ENCODE measurements at places on chromosomes 7 and 10. TPM values are rescaled to one million over a fixed set of nuclear protein-coding genes. Genes with fewer than 3 reads are reported as not detected.
A peak's percentile ranks its signal among the peaks of the same experiment; 100 is the strongest.

- DNase-seq = no peak
- H3K27me3 ChIP-seq = no peaks in the 10 kb centered on the region
- H3K4me3 ChIP-seq = no peak overlapping the region
- peak overlapping the region; percentile 24 for H3K27ac ChIP-seq
- H3K36me3 ChIP-seq = no peaks in the 10 kb centered on the region
Observed at GRCh38 chr7:92137557-92137956, 3.3 kb upstream of the CYP51A1 start.

DNA sequence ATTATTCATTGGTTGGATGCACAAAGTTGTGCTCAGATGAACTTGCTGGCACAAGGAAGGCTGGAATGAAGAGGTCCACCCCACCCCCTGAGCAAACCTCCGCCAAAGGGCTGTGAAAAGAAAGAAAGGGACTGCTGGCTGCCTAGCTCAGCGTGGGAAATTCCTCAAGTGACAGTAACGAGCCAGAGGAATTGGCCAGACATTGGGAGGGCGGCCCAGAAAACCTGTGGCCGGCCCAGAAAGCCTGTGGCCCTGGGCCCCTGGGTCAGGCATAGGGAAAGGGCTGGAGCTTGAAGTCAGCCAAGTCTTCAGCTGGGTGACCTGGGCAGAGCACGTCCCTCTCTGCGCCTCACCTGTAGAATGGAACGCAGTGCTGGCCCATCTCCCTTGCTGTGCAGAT, 30.6 kb upstream of the CTBP2 start:
- H3K4me3 ChIP-seq = no peak overlapping the region
- no peak overlapping the region for H3K27ac ChIP-seq
- H3K36me3 ChIP-seq = no peaks in the 10 kb centered on the region
- peaks cover 42% of the 10 kb centered on the region for H3K27me3 ChIP-seq
- DNase-seq = no peak

GRCh38 chr10:88934900-88935672, 17.5 kb downstream of the ACTA2 start:
- peak overlapping the region; percentile 89 for H3K27ac ChIP-seq
- H3K4me1 ChIP-seq = peaks cover 3% of the 10 kb centered on the region
- H3K27me3 ChIP-seq = peaks cover 12% of the 10 kb centered on the region

GRCh38 chr7:24894429-24895221, 85.4 kb downstream of the OSBPL3 start:
- no peaks in the 10 kb centered on the region for H3K36me3 ChIP-seq
- no peaks in the 10 kb centered on the region for H3K27me3 ChIP-seq
- no peak overlapping the region for H3K4me3 ChIP-seq
- DNase-seq = no peak
- peaks cover 6% of the 10 kb centered on the region for H3K4me1 ChIP-seq
- no peak overlapping the region for H3K27ac ChIP-seq

- DNase-seq = no peak
- peaks cover 31% of the 10 kb centered on the region for H3K4me1 ChIP-seq
- H3K4me3 ChIP-seq = no peak overlapping the region
- peaks cover 3% of the 10 kb centered on the region for H3K27me3 ChIP-seq
- H3K36me3 ChIP-seq = no peaks in the 10 kb centered on the region
Observed at GRCh38 chr7:73340514-73340913, 12.6 kb downstream of the FKBP6 start.

- no peak overlapping the region for H3K4me3 ChIP-seq
- no peak overlapping the region for H3K27ac ChIP-seq
- no peaks in the 10 kb centered on the region for H3K4me1 ChIP-seq
- H3K27me3 ChIP-seq = no peaks in the 10 kb centered on the region
- no peak for DNase-seq
- peaks cover 6% of the 10 kb centered on the region for H3K36me3 ChIP-seq
Observed at GRCh38 chr7:117200786-117201458, 121.9 kb downstream of the WNT2 start.

DNA sequence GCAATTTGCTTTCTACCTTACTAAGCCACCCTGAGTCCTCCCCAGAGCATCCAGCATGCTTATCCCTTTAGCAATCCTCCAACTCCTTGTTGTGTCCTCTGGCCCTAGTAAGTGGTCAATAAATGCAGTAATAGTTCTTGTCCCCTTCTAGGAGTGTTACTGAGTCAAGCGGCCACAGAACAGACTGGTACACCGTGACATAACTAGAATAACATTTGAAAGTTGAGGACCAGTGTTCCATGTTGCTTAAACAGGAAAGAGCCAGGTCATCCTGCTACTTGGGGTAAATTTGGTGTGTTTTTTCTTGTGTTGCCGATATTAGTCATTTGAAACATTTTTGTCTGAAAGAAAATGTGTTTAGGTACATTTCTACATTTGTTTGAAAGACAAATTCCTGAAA, 4.8 kb upstream of the CDK6 start:
- no peaks in the 10 kb centered on the region for H3K36me3 ChIP-seq
- H3K4me1 ChIP-seq = peaks cover 4% of the 10 kb centered on the region
- H3K4me3 ChIP-seq = no peak overlapping the region
- no peak overlapping the region for H3K27ac ChIP-seq
- peaks cover 55% of the 10 kb centered on the region for H3K27me3 ChIP-seq
- DNase-seq = no peak

- peaks cover 7% of the 10 kb centered on the region for H3K36me3 ChIP-seq
- H3K4me1 ChIP-seq = peaks cover 15% of the 10 kb centered on the region
- no peak overlapping the region for H3K4me3 ChIP-seq
- no peaks in the 10 kb centered on the region for H3K27me3 ChIP-seq
Observed at GRCh38 chr10:95321554-95322301, 30.9 kb upstream of the PDLIM1 start.

The HOXA9 gene
- total RNA-seq = not detected

DNA sequence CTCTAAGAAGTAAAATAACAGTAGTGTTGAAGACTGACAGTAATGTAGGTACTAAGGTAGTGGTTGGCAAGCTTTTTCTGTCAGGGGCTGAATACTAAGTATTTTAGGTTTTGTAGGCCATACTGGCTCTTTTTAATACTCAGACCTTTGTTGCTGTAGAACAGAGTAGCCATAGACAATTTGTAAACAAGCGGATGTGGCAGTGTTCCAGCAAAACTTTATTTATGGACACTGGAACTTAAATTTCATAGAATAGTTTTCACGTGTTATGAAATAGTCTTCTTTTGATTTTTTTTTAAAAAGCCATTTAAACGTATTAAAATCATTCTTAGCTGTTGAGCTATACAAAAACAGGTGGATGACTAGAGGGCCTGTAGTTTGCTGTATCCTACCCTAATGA, 121.2 kb downstream of the MLLT10 start:
- no peaks in the 10 kb centered on the region for H3K27me3 ChIP-seq
- no peak overlapping the region for H3K27ac ChIP-seq
- no peak for DNase-seq
- no peak overlapping the region for H3K4me3 ChIP-seq

The LBX1 gene
- total RNA-seq = not detected

GRCh38 chr7:90597563-90598253, 1.6 kb downstream of the CDK14 start:
- peak overlapping the region; percentile 95 for H3K4me3 ChIP-seq
- no peak for DNase-seq
- no peaks in the 10 kb centered on the region for H3K36me3 ChIP-seq
- peak overlapping the region; percentile 93 for H3K27ac ChIP-seq

The MGMT gene
- 17.3 TPM for total RNA-seq

DNA sequence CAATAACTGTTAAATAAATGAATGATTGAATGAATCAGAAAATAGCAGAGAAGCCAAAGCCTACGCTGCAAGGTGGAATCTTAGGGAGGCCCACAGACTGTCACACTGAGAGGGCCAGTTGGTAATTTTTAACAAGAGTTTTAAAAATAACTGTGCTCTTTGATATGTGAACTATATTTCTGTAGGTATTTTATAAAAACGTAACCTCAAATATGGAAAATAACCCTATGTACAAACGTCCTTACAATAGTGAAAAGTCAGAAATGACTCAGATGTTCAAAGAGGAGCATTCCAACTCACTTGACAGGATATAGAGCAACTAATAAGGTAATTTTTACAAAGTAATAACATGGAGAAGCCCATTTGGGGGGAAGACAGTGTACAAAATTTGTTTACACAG, 18.9 kb upstream of the TMEM273 start:
- no peak overlapping the region for H3K27ac ChIP-seq
- H3K4me1 ChIP-seq = no peaks in the 10 kb centered on the region
- H3K36me3 ChIP-seq = no peaks in the 10 kb centered on the region
- H3K27me3 ChIP-seq = peaks cover 36% of the 10 kb centered on the region
- no peak for DNase-seq
- H3K4me3 ChIP-seq = no peak overlapping the region

The BAIAP2L1 gene
- 32.7 TPM for total RNA-seq

The TAS2R3 gene
- total RNA-seq = 3.9 TPM

The LRRC17 gene
- 2.3 TPM for total RNA-seq

The PNLIPRP3 gene
- total RNA-seq = not detected

- no peaks in the 10 kb centered on the region for H3K27me3 ChIP-seq
- peaks cover 29% of the 10 kb centered on the region for H3K36me3 ChIP-seq
- DNase-seq = no peak
- H3K4me3 ChIP-seq = no peak overlapping the region
Observed at GRCh38 chr7:137915266-137915665, 68.5 kb upstream of the DGKI start.

GRCh38 chr10:132133449-132134240, 53.1 kb upstream of the DPYSL4 start:
- H3K4me3 ChIP-seq = no peak overlapping the region
- H3K27me3 ChIP-seq = peaks cover 13% of the 10 kb centered on the region
- no peaks in the 10 kb centered on the region for H3K36me3 ChIP-seq
- DNase-seq = no peak
- H3K4me1 ChIP-seq = no peaks in the 10 kb centered on the region
- no peak overlapping the region for H3K27ac ChIP-seq

- no peaks in the 10 kb centered on the region for H3K36me3 ChIP-seq
- no peak overlapping the region for H3K27ac ChIP-seq
- no peak for DNase-seq
- no peak overlapping the region for H3K4me3 ChIP-seq
Observed at GRCh38 chr7:142720986-142721385, 28.3 kb upstream of the PRSS1 start.

DNA sequence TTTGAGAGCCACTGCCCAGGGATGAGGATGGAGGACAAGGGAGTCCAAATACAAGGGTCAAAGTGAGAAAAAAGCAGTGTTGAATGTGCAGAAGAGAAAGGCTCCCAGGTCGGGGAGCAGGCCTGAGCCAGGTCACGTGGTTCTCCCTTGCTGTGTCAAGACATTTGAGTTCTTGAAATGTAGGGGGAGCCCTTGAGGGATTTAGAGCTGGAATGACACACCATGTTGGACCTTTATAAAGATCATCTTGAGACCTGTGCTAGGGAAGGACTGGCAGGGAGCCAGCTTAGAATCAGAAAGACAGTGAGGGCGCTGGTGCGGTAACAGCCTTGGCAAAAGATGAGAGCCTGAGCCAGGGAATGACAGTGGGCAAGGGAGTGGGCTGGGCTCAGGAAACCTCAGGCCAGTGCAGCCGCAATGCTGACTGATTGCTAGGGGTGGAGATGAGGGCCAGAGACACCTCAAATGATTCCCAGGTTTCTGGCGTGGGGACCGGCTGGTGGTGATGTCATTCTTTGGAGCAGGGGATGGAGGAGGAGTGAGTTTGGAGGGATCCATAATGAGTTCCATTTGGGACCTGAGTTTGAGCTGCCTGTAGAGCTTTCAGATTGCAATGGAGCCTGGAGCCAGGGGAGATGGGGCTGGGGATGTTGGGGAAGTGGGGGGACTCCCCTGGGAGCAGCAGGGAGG, 120.1 kb downstream of the PTPN20 start:
- H3K27ac ChIP-seq = peak overlapping the region; percentile 39
- H3K4me3 ChIP-seq = no peak overlapping the region
- peaks cover 33% of the 10 kb centered on the region for H3K27me3 ChIP-seq
- DNase-seq = no peak
- no peaks in the 10 kb centered on the region for H3K4me1 ChIP-seq

DNA sequence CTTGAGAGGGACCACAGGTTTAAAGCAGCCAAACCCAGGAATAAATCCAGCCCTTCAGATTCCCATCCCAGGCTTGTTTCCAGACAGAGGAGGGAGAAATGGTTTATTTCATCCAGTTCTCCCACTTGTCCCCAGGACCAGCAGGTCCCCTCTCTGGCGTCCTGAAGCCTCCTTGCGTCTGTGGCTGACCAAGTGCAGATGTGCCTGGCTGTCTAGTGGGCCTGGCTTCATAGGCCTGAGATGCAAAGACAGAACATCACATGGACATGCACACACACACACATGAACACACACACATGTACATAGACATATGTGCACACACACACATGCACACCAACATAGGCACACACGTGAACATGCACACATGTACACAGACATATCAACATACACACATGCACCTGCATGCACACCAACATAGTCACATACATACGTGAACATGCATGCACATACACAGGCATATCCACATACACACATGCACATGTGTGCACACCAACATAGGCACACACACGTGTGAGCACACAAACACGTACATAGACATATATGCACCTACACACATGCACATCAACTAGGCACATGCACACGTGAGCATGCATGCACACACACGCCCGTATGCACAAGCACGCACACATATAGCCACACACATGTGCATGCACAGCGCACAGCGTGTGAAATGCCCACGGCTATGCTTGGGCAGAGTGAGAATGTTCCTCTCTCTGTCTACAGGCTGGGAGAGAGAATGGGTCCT, 10.7 kb downstream of the FOXL3 start:
- H3K4me3 ChIP-seq = no peak overlapping the region
- H3K4me1 ChIP-seq = no peaks in the 10 kb centered on the region

- H3K27ac ChIP-seq = no peak overlapping the region
- no peaks in the 10 kb centered on the region for H3K36me3 ChIP-seq
- peak overlapping the region; percentile 80 for H3K4me3 ChIP-seq
- no peak for DNase-seq
Observed at GRCh38 chr10:48523212-48523819, 81.6 kb downstream of the ARHGAP22 start.

- H3K4me1 ChIP-seq = peaks cover 8% of the 10 kb centered on the region
- no peak overlapping the region for H3K27ac ChIP-seq
- peaks cover 15% of the 10 kb centered on the region for H3K27me3 ChIP-seq
- H3K36me3 ChIP-seq = no peaks in the 10 kb centered on the region
- no peak for DNase-seq
Observed at GRCh38 chr7:96076350-96076707, 245.6 kb downstream of the SLC25A13 start.

The COG5 gene
- total RNA-seq = 49.5 TPM

DNA sequence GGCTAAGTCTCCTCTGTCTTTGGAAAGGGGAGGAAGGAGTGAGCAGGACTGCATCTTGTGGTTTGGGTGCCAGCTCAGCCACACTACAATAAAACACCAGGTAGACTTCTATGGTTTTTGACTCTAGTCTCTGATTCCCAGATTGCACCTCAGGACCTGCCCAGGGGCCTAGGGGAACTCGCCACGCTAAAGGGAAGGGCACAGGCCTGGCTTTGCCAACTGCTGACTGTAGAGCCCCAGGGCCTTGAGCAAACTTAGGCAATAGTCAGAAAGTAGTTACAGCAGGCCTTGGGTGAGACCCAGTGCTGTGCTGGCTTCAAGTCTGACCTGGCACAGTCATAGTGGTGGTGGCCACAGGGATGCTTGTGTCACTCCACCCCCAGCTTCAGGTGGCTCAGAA, 24.2 kb upstream of the PRR15 start:
- no peak overlapping the region for H3K4me3 ChIP-seq
- peaks cover 5% of the 10 kb centered on the region for H3K36me3 ChIP-seq
- no peak for DNase-seq
- H3K27ac ChIP-seq = no peak overlapping the region
- H3K4me1 ChIP-seq = no peaks in the 10 kb centered on the region

The DYNC1I1 gene
- total RNA-seq = 2.6 TPM

The NPY4R gene
- total RNA-seq = 0.71 TPM

The SAMD9L gene
- total RNA-seq = not detected

GRCh38 chr7:34749446-34749845, 91.4 kb downstream of the NPSR1 start:
- no peak overlapping the region for H3K4me3 ChIP-seq
- H3K36me3 ChIP-seq = peaks cover 18% of the 10 kb centered on the region
